Choroid plexus epithelial cell (primary cell): ENCODE measurements at places on chromosomes 4 and X.

DNA sequence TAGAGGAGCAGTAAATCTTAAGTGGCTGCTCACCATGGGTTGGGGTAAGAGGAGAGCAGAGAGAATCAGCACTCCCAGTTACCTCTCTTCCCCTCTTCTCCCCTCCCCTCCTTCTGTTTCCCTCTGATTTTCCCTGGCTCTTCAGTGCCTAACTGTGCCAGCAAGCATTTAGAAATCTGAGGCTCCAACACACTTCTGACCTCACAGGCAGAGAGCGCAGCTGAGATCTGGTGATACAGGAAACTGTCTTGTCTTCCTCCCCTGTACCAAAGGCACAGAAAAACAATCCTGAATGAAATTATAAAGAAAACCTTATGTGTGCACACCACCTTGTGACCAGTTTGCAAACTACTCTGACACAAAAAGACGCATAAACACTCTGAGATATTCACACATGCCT is 82.4 kb upstream of the SMIM10 start:
- DNase-seq = peak; percentile 71

GRCh38 chr4:15250021-15250441 is 177.8 kb upstream of the C1QTNF7 start:
- peak; percentile 57 for DNase-seq

DNA sequence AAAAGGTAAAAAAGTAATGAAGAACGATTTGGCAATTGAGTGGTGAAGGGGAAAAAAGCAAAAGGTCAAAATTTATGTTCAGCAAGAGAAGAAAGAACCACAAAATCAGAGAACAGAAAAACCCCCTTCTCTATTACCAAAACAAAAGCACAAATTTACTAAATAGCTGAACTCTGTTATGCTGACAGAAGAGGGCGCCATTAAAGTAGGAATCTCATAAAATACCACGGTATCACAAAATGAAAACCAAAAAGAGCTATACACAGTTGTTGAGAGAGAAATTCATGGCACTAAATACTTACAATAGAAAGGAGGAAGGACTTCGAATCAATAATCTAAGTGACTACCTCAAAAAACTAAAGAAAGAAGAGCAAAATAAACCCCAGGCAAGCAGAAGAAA is 69.6 kb upstream of the CXorf66 start:
- peak; percentile 1 for DNase-seq

- DNase-seq = peak; percentile 49
Observed at GRCh38 chr4:140103676-140104075, 50.3 kb downstream of the MAML3 start.

GRCh38 chrX:44914532-44915198 is 41.7 kb downstream of the KDM6A start:
- DNase-seq = peak; percentile 72
